ENCODE measurements at places on chromosomes 7 and 10.

DNA sequence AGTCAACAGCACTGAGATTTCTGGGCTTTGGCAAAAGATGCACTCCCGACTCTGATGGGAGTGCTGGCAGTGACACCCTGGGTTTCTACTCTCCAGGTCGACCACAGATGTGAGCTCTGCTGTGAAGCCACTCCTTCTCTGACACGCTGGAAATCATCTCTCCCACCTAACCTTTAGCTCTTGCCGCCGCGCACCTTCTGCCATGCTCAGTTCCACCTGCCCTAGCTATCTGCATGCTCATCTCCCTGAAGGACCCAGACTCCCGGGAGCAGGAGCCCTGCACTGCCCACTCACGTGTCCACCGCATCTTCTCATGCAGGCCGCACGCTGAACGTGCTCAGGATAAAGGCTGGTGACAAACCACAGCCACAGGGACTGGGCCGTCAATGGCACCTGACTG, 174.8 kb downstream of the TNS3 start:
- no peak for DNase-seq

DNA sequence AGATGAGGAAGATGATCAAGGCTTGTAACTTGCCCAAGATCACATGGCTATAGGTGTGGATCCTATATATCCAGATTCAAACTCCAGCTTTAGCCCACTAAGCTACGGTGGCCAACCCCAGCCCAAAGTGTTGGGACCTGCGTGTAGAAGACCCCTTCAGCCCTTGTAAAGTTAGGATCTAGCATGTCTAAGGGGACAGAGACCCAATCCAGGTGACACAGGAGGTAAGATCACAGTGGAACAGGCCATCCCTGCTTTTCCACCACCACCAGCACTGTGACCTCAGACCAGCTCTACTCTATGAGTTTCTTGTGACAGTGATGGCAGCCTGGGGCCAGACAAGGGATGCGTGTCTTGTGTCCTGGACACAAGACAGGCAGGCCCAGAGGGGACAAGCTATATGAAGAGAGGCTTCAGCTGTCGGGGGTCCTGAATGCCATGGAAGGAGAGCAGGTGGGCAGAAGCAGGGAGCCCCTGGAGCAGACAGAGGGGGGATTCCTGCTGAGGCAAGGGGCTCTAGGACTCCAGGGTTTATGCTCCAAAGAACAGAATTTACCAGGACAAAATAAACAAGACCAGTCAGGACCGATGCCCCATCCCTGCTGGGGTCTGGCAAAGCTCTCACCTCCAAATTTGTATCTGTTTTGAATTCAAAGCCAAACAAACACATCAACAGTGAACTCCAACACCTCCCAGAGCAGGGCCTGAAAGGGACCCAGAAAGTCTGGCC, 10.4 kb downstream of the GPRIN2 start:
- no peak for DNase-seq

- DNase-seq, result no peak
Observed at GRCh38 chr10:580778-581177, 108.7 kb downstream of the DIP2C start.

DNA sequence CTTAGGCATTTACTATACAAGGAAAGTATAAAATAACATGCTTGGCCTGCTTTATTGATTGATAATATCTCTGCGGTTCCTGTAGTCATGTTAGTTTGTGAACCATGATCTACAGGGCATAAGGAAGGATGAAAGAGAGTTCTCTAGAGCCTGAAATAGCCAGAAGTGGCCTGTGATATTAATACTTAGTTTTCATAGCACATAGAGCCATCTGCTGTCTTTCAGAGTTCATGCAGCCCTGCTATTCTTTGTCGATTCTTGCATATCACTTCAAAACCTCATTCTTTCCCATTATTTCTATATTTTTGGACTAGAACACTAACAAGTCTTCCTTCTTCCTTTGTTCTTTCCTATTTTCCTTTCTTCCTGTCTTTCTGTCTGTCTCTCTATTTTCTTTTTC, 26.4 kb upstream of the PRKG1 start:
- no peak for DNase-seq

DNA sequence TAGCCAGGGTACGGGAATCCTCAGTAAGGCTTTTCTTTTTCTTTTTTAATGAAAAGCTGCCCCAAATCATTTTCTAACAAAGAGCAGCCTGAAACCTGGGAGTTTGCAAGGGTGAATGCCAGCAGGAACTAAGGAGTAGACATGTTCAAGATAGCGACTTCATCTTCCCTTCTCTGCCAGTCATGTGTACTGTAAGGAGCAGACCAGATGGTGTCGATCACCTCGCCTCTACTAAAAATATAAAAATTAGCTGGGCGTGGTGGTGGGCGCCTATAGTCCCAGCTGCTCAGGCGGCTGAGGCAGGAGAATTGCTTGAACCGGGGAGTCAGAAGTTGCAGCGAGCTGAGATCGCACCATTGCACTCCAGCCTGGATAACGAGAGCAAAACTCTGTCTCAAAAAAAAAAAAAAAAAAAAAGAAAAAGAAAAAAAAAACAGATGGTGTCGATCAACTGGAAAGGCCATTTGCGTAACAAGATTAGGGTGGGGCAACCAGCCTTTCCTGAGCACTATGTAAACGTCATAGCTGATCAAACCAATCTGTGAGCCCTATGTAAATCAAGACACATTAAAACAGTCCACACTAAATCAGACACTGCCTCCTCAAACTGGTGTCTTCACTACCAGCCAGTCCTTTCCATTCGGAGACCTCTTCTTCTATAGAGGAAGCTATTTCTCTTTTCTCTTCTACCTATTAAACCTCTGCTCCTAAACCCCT, 33.8 kb downstream of the NOLC1 start:
- no peak for DNase-seq

Measured in germinal center (tissue), 1 donor.